ENCODE measurements at places on chromosomes 11 and 22.

GRCh38 chr11:57801183-57801485, 39.5 kb downstream of the CTNND1 start:
- no peak for DNase-seq

DNA sequence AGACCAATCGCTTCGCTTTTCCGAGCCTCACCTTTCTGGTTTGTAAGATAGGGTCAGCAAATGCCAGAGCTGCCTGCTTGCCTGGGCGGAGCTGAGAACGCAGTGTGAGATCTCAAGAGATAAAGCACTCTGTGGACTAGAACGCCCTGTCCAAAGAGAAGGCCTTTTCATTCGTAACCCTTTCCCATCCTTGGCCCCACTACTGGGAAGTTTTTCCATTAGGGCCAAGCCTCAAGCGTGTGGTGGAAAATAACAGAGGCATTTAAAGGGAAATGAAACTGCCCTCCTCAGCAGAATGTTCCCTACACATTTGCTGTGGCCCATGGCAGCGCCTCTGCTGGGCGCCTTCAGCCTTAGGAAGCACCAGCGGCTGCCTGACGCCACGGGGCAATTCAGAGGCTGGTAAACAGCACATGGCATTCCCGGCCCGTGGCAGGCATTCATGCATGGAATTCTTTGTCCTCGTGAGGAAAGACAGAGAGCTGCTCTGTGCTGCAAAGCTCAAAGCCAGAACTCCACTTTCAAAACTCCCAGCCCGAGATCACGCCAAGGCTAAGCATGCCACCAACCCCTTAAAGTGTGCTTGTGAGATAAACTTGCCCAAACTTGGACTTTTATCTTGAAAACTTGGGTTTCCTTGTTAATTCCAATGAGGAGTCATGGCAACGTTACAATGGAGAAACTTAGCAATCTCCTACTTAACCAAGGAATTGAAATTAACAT, 38.1 kb downstream of the AHNAK start:
- DNase-seq = no peak

DNA sequence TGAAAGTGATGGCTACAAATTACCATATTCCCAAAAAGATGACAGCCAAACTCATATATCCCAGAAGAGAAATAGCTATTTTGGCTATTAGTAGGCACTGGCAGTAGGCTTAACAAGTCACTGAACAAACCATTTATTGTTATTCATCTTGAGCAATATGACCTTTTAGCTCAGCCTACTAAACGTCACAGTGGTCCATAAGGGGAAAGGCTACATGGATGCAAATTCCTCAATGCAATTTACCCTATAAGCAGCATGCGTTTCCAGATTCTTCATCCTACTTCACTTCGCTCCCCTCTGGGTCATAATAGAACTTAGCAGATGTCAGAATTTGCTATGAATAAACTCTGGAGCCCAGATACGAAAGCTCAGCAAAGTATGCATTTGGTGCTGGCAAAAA, 114.0 kb downstream of the SIK3 start:
- DNase-seq = no peak

DNA sequence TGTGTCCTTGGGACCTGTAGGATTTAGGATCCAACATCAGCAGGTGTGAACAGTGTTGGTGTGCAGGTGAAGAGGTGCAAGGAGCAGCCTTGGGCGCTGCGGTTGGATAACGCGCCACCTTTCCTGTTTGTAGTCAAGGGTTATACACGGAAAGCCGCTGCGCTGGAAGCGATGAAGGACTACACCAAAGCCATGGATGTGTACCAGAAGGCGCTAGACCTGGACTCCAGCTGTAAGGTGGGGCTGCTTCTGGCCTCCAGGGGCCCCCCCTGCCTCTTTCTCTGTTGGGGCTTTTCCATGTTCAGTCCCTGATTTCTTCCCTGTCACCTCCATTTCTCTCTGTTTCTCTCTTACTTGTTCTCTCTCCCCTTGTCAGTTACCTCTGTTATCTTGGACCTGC, 3.5 kb upstream of the FERMT3 start:
- no peak for DNase-seq

DNA sequence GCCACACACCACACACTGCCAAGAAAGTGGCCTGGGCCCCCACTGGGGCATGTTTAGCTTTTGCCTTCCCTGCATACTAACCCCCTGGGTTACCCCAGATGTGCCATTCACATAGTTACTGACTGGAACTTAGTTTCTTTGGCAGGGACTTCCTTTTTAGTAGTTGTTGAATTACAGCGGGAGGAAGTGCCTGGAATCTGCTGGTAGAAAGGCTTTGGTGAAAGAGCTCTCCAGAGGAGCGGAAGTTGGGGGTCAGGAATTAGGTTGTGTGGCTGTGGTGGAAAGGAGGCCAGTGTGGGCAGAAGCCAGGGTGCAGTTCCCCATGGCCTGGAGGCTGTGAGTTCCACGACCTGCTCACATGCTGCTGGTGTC, 69.0 kb downstream of the MED15 start:
- no peak for DNase-seq

DNA sequence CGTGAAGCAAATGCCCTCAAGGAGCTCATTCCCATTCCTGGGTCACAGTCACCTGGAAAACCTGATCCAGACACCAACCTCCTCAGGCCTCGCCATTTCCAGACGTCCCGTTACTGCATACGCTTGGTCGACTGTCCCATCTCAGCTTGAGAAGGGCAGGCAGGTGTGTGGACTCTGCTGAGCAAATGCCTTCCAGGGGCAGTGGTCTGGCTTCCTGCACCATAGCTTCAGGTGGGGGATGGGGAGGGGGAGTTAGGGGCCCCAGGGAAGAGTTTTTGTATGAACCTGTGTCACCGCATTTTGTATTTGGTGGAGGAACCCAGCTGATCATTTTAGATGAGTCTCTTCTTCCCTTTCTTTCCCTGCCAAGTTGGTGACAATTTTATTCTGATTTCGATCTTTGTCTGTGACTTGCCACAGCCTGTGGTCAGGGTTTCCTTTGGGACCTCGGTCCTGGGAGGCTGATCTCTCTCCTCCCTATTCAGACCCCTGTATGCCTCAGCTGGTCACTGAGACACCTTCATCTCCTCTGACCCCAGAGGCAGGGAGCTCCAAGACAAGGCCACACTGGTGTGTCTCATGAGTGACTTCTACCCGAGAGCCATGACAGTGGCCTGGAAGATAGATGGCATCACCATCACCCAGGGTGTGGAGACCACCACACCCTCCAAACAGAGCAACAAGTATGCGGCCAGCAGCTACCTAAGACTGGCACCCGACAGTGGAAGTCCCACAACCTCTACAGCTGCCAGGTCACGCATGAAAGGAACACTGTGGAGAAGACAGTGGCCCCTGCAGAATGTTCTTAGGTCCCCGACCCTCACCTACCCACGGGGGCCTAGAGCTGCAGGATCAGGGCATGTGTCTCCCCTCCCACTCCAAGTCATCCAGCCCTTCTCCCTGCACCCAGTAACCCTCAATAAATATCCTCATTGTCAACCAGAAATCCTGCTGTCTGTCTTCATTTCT, 22.9 kb downstream of the IGLL5 start:
- DNase-seq = no peak

GRCh38 chr11:68011051-68011943, 1.2 kb downstream of the ALDH3B1 start:
- no peak for DNase-seq

GRCh38 chr11:12771875-12772274, 97.7 kb downstream of the TEAD1 start:
- no peak for DNase-seq

DNA sequence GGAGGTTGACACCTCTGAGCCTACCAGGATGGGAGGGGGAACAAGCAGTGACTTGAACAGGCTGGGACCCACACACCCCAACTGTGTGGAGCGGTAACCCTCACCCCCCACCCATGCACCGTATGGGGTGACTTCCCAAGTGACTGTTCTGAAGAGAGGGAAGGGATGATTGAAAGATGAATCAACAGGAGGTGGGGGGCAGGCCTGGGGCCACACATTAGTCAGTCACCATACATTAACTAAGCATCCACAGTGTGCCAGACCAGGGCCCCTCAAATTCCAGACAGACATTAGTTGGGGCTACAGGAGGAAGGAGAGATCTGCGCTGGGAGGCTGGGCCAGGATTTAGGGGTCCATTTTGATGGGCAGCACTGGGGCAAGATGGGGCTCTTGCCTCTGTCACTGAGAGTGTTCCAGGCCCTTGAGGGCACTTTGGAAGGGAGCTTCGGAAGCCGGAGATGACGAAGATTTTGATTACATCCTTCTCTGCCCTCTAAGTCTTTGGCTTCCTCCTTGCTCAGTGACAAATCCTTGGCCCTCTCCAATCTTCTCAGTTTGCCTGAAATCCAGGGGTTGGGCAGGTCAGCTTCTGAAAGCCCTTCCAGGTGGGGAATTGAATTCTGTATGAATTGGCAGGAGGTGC, 966 bp downstream of the SMTN start:
- DNase-seq = no peak

GRCh38 chr11:112238041-112238440, 11.8 kb downstream of the PTS start:
- no peak for DNase-seq
